Ovary (tissue), 10 donors: ENCODE measurements at places on chromosomes 4 and X. TPM values are rescaled to one million over a fixed set of nuclear protein-coding genes. Genes with fewer than 3 reads are reported as not detected.

DNA sequence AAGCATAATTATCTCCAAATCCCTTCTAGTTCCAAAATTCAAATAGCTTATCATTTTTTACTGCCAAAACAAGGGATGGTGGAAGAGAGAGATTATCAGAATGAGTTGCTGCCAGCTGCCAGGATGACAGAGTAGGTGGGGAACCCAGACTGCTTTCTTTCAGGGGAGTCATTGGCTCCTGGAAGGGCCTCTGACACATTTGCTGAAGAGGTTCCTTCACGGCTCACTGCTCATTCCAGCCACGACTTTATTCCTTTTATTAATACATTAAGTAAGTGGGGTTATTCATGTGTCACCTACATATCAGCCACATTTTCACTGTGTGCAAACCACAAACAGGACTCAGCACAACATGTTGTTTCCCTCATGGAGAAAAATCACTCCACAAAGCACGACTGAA is 12.7 kb upstream of the SMIM43 start:
- no peak for DNase-seq

DNA sequence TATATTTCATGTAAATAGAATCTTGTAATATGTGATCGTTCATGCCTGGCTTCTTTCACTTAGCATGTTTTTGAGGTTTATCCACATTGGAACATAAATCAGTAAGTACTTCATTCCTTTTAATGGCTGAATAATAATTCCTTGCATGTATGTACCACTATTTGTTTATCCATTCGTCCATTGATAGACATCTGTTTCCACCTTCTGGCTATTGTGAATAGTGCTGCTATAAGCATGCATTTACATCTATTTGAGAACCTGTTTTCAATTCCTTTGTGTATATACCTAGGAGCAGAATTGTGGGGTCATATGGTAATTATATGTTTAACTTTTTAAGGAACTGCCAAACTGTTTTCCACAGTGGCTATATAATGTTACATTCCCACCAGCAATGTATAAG is 356.7 kb upstream of the DIPK2B start:
- DNase-seq, result no peak

DNA sequence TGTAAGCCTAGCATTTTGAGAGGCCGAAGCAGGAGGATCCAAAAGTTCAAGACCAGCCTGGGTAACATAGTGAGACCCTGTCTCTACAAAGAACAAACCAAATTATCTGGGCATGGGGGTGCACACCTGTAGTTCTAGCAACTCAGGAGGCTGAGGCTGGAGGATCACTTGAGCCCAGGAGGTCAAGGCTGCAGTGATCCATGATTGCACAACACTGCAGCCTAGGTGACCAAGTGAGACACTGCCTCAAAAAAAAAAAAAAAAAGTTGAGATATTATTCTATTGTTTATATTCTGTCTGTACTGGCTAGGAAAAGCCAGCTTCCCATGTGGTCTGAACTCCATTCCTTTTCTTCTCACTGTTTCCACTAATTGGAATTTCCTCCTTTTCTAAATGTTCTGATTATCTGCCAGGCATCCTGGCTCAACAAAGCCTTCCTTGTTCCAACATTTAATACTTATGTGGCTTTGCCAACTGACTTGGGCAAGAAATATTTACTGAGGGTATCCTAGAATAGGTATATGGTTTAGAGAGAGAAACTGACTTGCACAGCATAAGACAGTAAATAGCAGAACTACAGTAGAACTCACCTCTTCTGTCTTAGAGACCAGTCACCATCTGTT is 175.2 kb upstream of the ADAMTS3 start:
- no peak for DNase-seq

GRCh38 chr4:137961051-137961438 is 281.1 kb downstream of the SLC7A11 start:
- DNase-seq, result no peak

- DNase-seq, result no peak
Observed at GRCh38 chrX:33053001-33053400, 158.3 kb downstream of the DMD start.

- no peak for DNase-seq
Observed at GRCh38 chr4:751676-752075, 46.0 kb downstream of the PCGF3 start.

DNA sequence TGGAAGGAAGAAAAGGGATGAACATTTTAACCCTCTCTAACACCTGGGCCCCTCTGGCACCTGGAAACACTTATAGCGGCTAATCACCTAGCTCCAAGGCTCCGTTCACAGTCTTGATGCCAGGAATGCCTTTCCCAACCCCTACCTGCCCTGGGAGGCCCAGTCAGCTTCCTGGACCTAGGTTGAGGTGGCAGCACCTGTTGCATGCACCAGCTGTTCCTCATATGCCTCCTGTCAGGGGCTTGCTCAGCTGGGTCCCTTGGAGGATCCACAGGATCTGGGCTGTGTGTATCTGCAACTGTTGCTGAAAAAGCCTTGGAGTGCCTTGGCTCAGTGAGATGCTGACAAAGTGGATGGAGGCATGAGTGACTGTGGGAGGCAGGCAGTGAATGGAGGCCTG is 4.4 kb downstream of the CFP start:
- DNase-seq, result no peak

DNA sequence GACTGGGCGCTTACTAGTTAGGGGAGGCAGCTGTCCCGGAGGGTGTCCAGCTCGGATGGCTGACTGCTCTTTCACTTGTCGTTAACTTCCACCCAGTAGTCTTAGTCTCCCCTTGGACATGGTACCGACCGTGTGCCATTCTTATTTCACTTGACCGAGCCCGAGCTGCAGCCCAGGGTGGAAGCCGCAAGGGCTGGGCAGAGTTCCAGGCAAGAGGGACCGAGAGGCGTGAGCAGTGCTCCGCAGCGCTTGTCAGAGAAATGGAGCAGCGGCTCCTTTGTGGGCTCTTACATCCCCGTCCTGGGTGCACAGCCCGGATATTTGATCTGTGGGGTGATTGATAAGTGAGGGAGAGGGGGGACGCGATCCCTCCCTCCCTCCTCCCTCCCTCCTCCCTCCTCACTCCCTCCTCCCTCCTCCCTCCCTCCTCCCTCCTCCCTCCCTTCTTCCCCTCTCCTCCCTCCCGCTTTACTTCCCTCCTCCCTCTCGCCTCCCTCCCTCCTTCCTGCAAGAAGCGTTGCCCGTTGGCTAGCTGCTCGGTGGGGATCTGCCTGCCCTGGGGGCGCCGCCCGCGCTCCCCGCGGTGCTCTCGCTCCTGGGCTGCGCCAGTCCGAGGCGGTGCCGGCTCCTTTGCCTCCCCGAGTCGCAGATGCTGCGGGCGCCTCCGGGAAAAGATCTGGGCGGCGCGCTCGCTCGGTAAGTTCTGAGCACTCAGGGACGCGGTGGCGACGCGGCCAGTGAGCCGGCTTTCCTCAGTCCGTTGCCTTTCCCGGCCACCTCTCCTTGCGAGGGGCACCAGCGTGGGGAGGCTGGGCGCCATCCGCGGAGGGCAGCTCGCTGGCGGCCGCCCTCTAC is at the start of gene SLITRK2:
Gene SLITRK2 (plus strand): TSS at position 499 of the 855 bp plus-strand sequence. CDS start 4,597 bp downstream, outside the sequence.
- DNase-seq, result no peak

The MAGEE1 gene
- total RNA-seq, result 9.1 TPM

The BTK gene
- 4.3 TPM for total RNA-seq

The RASGEF1B gene
- 2.8 TPM for total RNA-seq

The ADAM29 gene
- not detected for total RNA-seq

The UGT2A3 gene
- total RNA-seq, result 0.15 TPM

The SMIM31 gene
- 0.12 TPM for total RNA-seq
